ENCODE measurements at places on chromosomes 5 and 9.

- DNase-seq: no peak
Observed at GRCh38 chr5:3535414-3536211, 60.0 kb upstream of the IRX1 start.

- no peak for DNase-seq
Observed at GRCh38 chr5:175741556-175741955, 83.7 kb downstream of the HRH2 start.

DNA sequence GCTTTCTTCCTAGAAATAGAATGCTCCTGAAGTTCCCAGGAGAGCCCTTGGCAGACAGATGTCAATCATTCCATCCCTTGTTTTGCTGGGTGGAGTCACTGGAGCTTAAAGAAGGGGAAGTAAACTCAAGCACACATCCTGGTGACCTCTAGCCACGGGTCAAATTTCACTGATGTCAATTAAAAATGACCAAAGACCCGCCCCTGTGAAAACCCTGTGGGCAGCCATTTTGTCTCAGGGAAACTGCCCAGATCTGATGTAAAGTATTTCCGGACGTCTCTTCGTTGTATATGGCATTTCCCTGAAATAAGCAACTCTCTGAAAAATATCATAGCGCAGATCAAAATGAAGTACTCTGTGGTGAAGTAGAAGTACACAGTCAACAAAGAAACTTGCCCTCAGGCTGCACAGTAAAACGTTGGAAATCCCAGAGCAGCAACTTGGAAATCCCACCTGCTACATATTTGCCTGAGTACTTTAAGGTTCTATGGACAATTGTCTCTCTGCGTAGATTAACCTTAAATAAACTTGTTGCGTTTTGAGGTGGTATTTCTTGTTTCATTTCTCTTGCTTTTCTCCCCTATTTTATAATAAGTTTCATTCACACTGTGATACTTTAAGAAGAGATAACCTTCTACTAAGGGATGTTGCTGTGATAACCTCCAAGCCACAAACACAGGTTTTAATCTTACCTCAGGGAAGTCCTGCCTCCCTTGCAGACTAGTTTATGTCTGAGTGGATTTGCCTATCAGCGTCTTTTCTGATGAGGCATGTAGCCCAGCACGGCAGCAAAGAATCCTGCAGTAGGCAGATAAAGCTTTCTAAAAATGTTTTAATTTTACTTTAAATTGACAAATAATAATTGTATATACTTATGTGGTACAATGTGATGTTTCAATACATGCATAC, 60.9 kb upstream of the PIP5K1B start:
- no peak for DNase-seq

DNA sequence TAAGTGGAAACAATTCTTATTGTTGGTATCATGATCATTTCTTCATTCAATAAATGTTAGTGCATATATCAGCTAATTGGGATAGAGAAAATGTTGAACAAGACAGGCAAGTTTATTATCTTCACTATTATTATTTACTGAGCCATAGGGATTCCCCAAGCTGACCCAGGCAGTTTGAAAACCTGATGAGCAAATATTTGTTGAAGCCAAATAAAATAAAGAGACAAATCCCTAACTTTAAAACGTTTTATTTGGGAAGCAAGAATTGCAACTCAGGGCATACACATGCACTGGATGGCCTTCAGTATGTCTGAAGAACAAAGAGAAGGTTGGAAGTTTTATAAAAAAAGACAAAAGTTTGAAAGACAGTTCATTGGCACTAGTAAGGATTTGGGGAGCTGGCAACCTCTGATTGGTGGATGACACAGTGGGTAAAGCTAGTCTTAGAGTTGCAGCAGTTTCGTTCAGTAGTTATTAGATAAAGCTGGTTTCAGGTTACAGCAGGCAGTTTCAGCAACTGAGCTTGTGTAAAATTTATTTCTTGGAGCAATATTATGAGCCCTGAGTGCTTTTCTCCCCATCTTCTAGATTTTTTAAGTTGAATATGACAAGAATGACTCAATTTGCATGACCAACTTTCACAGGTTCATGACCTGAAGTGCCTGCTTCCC, 44.7 kb upstream of the PRLR start:
- DNase-seq: no peak

Measured in amygdala (tissue), 56 donors.